ENCODE measurements at places on chromosomes 4 and X.

DNA sequence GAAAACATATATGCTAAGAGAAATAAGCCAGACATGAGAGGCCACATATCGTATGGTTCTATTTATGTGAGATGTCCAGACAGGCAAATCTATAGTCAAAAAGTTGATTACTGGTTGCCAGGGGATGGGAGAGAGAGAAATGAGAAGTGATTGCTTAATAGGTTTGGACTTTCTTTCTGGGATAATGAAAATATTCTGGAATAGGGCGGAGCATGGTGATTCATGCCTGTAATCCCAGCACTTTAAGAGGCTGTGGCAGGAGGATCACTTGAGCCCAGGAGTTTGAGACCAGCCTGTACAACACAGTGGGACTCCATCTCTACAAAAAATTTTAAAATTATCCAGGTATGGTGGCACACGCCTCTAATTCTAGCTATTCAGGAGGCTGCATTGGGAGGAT lies 22.4 kb downstream of the RBM47 start:
- DNase-seq, result no peak

- DNase-seq, result no peak
These were observed 140.9 kb downstream of the MAPK10 start for GRCh38 chr4:86218746-86219473.

DNA sequence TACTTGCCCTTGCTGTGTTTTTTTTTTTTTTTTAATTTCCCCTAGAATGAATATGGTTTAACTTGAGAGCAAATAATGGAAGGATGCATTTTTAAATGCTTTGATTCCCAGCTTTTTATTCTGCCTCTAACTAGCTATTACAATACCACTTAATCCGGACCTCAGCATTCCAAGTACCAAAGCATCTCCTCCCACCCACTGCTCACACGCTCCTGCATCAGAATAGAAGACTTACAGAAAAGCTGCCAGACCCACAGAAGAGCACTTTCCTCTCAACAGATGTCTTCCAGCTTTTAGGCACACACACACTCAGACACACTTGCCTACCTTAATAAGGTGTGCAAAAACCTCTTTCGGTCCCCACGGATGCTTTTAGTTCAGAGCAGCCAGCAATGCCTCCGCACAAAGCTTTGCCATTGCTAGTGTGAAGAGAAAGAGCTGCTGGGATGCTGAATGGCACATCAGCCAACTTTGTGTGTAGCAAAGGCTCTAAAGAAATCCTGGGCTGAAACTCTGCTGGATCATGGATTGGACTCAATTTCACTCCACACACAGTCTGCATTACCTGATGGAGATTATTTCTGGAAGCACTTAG lies 1056.2 kb downstream of the DMD start:
- no peak for DNase-seq

DNA sequence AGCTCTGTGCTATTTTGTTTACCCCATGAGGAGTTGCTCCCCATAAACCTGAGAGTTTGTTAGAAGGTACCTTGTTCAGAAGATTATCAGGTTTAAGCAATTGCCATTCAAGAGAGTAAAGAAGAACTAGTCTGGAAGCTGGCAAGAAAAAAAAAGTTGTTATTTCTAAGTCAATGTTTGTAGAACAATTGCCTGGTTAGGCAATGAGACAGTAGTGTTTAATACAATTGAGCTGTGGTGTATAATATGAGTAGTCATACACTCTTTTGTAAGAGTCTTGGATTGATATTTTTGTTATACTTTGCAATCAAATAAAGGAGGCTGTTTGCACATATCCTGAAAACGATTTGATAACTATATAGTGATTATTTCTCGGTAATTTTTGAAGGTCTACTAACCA lies 44.7 kb downstream of the GALNT7 start:
- no peak for DNase-seq

DNA sequence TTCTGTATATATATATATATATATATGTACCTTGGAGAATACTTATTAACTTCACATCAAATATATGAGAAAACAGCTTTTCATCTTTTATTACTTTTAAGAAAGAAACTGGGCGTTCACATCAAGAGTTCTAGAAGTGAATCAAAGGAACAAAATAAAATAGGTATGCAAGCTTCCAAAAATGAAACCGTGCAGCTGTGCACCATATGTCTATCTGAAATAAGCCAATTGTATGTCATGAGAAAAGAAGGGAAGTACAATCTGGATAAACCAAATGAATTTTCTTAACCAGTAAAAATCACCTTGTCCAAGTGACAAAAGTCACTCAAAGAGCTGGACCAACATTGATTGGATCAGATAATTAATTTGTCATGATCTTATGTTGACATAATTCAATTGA lies 405.4 kb upstream of the TECRL start:
- DNase-seq, result no peak

DNA sequence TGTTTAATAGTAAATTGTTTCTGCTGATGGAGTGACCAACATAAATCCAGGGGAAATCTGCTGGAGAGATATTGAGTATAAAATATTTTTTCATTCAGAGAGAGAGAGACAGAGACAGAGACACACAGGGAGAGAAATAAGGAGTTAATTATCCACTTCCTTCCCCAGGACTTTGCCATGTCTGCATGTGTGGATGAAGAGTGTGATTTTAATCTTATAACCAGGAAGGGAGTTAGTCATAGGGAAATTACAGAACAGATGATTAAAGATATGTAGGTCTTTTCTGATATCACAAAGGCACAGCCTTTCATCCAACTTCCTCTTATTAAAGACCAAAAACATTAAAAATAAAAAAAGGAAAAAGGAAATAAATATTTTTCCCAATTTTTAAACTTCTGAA lies 526.3 kb downstream of the SPRY1 start:
- no peak for DNase-seq

DNA sequence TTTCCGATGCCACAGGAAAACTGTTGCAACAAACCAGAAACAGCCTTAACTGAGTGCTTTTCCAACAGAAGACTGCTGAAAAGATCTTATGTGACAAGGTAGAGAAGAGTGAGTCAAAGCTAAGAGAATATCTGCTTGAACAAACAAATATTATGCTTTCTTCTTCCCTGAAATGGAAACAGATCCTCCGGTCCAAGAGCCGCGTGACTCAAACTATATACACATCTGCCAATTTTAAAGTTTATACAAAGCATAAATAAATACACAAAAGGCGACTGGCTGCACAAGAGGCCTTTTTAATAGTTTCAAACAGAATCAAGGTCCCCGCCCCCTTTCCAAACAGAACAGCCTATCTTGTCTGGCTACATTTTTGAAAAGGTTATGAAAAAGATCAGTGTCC lies 329.7 kb upstream of the F9 start:
- DNase-seq, result peak; percentile 55

GRCh38 chrX:39670281-39670680 lies 427.5 kb downstream of the BCOR start:
- no peak for DNase-seq

Measured in MG63 (cell line).